ENCODE measurements at places on chromosomes 5 and 9. TPM values are rescaled to one million over a fixed set of nuclear protein-coding genes. Genes with fewer than 3 reads are reported as not detected.

DNA sequence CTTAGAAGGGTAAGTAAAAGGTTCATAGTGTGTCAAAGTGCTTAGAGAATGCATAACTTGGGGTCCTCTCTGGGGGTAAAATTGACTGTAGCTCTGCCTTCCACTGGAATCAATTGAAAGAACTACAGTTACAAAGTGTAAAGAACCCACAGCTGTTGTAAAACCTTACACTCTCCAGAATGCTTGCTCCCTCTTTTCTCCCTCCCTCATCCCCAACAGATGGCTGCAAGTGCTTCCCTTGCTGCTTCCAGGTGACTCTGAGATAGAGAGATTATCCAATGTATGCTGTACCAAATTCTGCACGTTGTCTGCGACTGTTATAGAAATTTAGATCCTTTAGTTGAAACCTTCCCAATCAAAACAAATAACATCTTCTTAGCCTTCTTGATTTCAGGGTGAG, 126.0 kb downstream of the STK32A start:
- DNase-seq, result no peak
- no peak overlapping the region for H3K27ac ChIP-seq
- no peaks in the 10 kb centered on the region for H3K27me3 ChIP-seq
- no peaks in the 10 kb centered on the region for H3K36me3 ChIP-seq
- no peaks in the 10 kb centered on the region for H3K4me1 ChIP-seq

GRCh38 chr5:72845889-72846288, 29.4 kb downstream of the TNPO1 start:
- no peak for DNase-seq
- H3K4me3 ChIP-seq, result no peak overlapping the region
- peaks cover 76% of the 10 kb centered on the region for H3K4me1 ChIP-seq
- peaks cover 1% of the 10 kb centered on the region for H3K36me3 ChIP-seq
- no peak overlapping the region for H3K27ac ChIP-seq

- no peak overlapping the region for H3K27ac ChIP-seq
- H3K27me3 ChIP-seq, result peaks cover 9% of the 10 kb centered on the region
- H3K4me1 ChIP-seq, result peaks cover 5% of the 10 kb centered on the region
- no peaks in the 10 kb centered on the region for H3K36me3 ChIP-seq
Measured at GRCh38 chr9:72292256-72292682, 72.7 kb downstream of the ZFAND5 start.

DNA sequence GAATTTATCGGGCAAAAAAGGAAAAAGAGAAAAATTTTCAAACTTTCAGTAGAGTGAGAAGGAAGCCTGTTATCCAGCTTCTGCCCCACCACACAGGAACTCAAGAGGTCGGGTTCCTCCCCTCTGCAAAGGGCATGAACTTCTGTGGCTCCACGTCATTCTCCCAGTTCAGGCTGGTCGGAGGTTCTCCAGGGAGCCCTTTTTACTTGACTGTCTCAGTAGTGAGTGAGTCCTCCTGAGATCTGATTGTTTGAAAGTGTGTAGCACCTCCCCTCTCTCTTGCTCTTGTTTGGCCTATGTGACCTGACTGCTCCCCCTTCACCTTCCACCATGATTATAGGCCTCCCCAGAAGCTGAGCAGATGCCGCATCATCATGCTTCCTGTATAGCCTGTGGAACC, 9.7 kb downstream of the SPINK1 start:
- H3K36me3 ChIP-seq, result no peaks in the 10 kb centered on the region
- H3K4me3 ChIP-seq, result no peak overlapping the region
- no peak for DNase-seq
- H3K27me3 ChIP-seq, result no peaks in the 10 kb centered on the region

- DNase-seq, result no peak
- H3K27me3 ChIP-seq, result peaks cover 17% of the 10 kb centered on the region
- H3K4me3 ChIP-seq, result no peak overlapping the region
- no peak overlapping the region for H3K27ac ChIP-seq
- H3K36me3 ChIP-seq, result no peaks in the 10 kb centered on the region
Measured at GRCh38 chr5:39912906-39913305, 488.1 kb upstream of the DAB2 start.

DNA sequence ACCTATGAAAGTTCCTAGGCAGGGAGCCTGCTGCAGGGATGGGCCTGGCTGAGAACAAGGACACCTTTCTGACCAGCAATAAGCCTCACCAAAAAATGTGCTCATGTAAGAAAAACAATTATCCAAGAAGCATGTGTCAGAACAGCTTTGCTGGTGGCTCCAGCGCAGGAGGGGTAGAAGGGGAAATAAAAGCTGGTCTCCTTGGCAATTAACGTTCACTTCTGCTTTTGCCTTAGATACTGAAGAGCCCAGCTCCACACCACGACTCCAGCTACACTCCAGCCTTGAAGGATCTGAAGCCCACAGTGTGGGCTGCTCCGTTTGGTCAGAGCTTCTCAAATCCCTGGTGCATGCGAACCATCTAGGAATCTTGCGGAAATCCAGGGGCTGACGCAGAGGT, 107.6 kb upstream of the PHYKPL start:
- DNase-seq, result no peak
- no peak overlapping the region for H3K4me3 ChIP-seq
- H3K4me1 ChIP-seq, result no peaks in the 10 kb centered on the region
- no peak overlapping the region for H3K27ac ChIP-seq

DNA sequence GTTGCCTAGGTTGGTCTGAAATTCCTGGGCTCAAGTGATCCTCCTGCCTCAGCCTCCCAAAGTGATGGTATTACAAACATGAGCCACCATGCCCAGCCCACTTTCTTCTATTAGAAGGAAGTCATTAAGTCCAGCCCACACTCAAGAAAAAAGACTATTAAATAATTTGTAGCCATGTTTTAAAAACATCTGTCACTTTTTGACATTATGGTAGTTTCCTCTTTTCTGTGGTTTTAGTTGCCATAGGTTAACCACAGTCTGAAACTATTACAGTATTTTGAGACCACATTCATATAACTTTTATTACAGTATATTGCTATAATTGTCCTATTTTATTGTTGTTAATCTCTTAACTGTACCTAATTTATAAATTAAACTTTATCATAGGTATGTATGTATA, 31.9 kb upstream of the C5orf24 start:
- H3K4me3 ChIP-seq, result no peak overlapping the region
- peaks cover 9% of the 10 kb centered on the region for H3K4me1 ChIP-seq
- no peak for DNase-seq
- H3K36me3 ChIP-seq, result peaks cover 19% of the 10 kb centered on the region
- no peak overlapping the region for H3K27ac ChIP-seq
- H3K27me3 ChIP-seq, result no peaks in the 10 kb centered on the region

GRCh38 chr9:35728041-35728971, 3.7 kb downstream of the TLN1 start:
- H3K4me1 ChIP-seq, result peaks cover 14% of the 10 kb centered on the region
- H3K4me3 ChIP-seq, result no peak overlapping the region
- no peak overlapping the region for H3K27ac ChIP-seq
- peak; percentile 63 for DNase-seq
- H3K27me3 ChIP-seq, result no peaks in the 10 kb centered on the region

DNA sequence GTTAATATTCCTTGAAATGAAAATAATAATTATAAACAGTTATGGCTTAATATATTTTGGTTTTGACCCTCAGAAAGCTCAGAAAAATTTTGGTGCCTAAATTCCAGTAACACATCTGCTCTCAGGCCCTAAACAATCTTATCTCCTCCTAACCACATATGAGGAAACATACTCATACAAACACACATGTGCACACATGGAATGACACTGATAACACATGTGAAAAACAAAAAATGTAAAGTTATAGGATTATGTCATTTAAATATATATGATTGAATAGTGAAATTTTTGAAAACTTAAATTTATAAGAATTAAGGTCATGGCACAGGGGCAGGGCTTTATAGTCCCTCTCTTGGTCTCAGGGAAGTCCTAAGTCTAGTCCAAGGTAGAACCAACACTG, 127.2 kb upstream of the TRPC7 start:
- no peak overlapping the region for H3K4me3 ChIP-seq
- H3K27me3 ChIP-seq, result no peaks in the 10 kb centered on the region
- no peaks in the 10 kb centered on the region for H3K36me3 ChIP-seq
- H3K27ac ChIP-seq, result no peak overlapping the region
- H3K4me1 ChIP-seq, result no peaks in the 10 kb centered on the region

DNA sequence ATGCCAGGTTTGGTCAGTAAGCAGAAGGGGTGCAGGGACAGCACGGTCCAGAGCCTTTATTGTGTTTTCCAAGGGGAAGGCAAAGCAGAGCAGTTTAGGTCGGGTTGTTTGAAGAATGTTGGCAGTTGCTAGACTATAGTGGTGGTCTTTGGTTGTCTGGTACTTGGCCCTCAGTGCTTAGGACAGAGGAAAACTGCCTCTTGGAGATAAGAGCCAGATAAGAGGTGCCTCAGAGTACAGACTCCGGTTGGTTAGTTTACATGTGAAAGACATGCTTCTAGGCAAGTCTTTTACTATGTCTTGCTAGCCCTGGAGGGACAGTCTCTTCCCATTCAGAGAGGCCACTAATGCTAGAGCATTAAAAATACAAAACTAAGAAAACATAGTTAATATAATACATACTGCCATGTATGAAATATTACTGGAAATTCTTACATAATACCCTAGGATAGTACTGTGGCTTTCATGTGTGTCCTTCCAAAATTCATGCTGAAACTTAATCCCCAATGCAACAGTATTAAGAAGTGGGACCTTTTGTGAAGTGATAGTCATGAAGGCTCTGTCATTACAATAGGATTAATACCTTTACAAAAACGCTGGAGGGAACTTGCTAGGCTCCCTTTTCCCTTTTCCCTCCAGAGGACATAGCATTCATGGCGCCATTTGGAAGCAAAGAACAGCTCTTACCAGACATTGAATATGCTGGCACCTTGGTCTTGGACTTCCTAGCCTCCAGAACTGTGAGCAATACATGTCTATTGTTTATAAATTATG, 280.4 kb downstream of the TMEM167A start:
- H3K27me3 ChIP-seq, result peaks cover 7% of the 10 kb centered on the region
- no peak overlapping the region for H3K27ac ChIP-seq
- H3K4me1 ChIP-seq, result no peaks in the 10 kb centered on the region
- DNase-seq, result no peak

DNA sequence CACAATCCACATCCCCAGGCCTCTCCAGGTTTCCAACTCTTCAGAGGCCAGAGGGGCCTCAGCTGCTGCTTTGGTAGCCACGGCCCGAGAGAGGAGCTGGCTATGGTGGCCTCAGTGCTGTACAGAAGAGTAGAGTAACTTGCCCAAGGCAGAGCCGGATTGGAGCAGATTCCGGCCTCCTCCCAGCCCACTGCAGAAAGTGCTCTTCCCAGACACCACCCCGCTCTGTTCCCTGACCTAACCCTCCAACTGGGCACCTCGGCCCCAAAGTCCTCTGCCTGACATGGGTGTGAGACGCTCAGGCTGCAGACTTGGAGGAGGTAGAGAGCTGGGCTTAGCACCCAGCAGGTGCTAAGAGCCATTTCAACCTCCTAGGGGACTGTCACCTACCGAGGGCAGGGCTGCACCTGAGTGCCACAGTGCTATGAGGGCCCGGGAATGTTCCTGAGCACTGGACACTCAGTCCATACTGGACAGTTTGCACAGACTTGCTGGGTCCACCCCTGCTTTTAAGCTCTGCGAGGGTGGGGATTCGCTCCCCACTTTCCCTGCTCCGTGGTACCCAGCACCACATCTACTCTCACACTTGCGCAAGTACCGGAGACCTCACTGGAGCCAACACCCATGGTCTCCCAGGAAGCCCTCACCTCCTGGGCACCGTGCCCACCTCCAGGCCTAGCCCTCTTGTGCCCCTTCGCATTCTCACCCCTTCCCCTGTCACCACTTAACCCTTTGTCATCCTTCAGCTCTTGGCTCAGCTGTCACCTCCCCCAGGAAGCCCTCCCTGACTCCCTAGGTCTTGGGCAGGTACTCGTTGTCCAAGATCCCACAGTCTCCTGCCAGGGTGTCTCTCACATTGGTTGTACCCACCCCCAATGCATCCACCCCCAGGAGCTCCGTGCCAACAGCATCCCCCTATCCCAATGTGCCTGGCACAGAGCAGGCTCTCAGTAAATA, 49.8 kb downstream of the DBH start:
- peaks cover 21% of the 10 kb centered on the region for H3K4me1 ChIP-seq
- H3K4me3 ChIP-seq, result no peak overlapping the region
- no peaks in the 10 kb centered on the region for H3K36me3 ChIP-seq
- no peak for DNase-seq

DNA sequence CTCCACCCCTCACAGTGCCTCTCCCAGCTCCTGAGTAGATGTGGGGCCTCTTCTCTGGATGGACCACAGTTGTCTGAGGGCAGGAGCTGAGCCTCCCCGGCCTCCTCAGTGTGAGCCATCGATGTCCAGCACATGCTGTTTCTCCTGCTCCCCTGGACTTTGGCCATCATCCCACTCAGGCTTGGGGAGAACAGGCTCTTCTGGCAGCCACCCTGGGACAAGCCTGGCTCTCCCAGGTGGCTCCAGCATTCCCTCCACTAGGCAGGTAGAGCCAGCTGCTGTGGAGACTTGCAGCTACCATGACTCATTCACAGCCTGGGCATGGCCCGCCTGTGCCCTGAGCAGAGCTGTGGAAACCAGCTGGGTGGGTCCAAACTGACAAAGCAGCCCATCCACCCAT, 77.0 kb downstream of the CSNK1A1 start:
- DNase-seq, result no peak
- no peak overlapping the region for H3K27ac ChIP-seq
- H3K4me3 ChIP-seq, result no peak overlapping the region
- no peaks in the 10 kb centered on the region for H3K36me3 ChIP-seq

DNA sequence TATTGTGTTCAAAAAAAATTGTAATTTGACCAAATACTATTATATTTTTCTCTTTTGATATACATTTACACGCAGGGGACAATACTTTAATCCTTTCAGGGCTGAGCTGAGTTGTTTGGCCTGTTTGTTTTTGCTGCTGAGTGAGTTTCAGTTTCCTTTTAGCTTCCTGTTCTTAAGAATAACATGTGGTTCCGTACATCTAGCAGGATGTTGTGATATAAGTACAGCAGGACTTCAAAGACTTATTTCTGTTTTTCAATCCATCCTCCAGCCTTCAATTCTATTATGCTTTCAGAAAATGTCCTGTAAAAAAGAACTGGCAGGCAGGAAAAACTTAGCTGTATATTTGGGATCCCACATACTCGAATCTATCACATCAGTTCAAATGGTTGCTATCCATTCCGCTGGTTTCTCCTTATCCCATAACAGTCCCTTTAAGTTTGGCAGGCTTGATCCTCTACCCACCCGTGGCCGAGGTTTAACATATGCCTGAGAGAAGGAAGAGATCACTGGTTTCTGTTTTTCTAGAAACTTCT, 1037.3 kb upstream of the ACO1 start:
- H3K27me3 ChIP-seq, result no peaks in the 10 kb centered on the region
- peak; percentile 19 for DNase-seq
- H3K27ac ChIP-seq, result peak overlapping the region; percentile 97
- H3K36me3 ChIP-seq, result peaks cover 4% of the 10 kb centered on the region

Gene PNPLA7
- 8.2 TPM for total RNA-seq

Gene DBN1
- 69.5 TPM for total RNA-seq

Gene PCDHGA10
- 0.12 TPM for total RNA-seq

Gene ST6GALNAC4
- 28.1 TPM for total RNA-seq

Gene SHC3
- not detected for total RNA-seq

Gene SLC34A1
- total RNA-seq, result 0.21 TPM

Gene IFNK
- not detected for total RNA-seq

Gene OSMR
- 0.63 TPM for total RNA-seq

Gene GRIN3A
- not detected for total RNA-seq
